ELF-1 (cell line): ENCODE measurements at places on chromosomes 5 and 9.

GRCh38 chr9:133483611-133484010 lies 4.7 kb upstream of the SLC2A6 start:
- no peak for DNase-seq

DNA sequence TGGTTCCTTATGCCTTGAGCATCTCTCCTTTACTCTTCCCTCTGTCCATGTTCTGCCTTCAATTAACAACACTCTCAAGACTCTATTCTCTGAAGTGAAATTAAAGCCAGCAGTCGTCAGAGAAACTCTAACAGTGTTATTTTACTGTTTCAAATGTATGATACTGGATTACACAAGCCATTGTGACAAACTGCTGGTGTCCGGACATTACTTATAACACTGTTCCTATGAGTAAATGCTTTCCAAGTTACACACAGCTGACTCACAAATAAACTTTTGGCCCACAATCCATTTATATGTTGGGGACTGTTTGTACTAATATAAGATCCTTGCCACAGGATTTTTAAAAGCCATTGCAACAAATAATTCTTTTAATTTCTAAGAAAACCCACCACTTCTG lies 63.2 kb upstream of the GHR start:
- no peak for DNase-seq

GRCh38 chr5:11062397-11062796 lies 301.4 kb upstream of the DAP start:
- no peak for DNase-seq

GRCh38 chr9:4292781-4293180 lies 7.1 kb downstream of the GLIS3 start:
- no peak for DNase-seq
